COLO829 (cell line): ENCODE measurements at places on chromosomes 5 and 9.

DNA sequence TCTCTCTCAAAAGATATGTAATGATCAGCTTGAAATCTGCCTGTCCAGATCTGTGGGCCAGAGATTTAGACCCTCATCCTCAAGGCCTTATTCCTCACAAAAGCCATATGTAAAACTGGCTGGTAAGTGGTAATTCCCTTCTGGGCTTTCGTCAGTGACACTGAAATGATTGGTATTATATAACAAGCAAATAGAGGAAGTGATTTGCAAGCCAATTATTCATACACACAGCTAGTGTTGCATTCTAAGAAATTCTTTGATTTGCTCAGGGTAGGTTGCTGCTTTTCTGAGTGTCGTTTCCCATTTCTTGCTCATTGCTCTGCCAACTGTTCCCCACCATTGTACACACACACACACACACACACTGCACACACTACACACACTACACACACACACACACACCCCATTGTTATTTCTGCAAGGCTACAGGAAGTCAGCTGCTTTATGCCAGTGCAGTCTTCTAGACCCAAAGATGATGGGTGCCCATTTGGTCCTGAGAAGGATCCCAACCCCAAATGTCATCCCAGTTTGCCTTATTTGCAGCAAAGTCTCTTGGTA lies 76.8 kb downstream of the PRLR start:
- DNase-seq = no peak

- no peak for DNase-seq
These were observed 40.1 kb downstream of the NUP214 start for GRCh38 chr9:131165523-131165922.

DNA sequence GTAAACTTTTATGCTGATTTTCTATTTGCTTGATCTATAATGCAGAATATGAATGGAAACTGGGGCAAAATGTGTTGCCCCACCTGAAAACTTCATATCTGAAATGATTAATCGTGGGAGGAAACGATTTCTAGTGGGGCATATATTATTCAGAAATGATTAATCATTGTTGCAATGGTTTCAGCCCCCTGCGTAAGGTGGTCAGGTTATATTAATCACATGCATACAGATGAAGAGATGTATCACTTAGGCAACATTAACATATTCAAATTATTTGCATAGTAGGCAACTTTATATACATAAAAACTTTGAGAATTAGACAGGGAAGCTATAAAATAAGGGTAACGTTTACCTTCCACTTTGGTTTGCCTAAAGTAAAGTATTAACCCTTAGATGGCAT lies 49.8 kb downstream of the LSM11 start:
- DNase-seq = no peak

DNA sequence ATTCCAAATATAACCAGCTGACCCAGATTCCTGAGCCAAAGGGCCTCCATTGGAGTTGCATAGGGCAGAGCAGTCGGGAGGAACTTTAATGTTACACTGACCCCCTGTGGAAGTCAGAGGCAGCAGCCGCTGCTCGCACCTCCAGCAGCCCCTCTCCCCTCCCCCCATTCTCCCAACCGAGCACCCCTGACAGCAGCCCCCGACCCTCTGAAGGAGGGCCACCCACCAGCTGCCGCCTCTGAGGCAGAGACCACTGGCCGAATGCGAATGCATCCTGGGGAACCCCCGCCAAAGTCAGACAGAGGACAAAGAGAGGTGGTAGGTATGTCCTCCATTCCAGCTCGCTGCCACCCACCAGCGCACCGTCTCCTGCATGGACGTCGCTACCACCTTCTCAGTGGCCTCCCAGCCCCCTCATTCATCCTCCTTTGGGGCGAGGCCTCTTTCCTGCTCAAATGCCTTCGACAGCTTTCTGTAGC lies 231.0 kb downstream of the CDK5RAP2 start:
- peak; percentile 61 for DNase-seq

DNA sequence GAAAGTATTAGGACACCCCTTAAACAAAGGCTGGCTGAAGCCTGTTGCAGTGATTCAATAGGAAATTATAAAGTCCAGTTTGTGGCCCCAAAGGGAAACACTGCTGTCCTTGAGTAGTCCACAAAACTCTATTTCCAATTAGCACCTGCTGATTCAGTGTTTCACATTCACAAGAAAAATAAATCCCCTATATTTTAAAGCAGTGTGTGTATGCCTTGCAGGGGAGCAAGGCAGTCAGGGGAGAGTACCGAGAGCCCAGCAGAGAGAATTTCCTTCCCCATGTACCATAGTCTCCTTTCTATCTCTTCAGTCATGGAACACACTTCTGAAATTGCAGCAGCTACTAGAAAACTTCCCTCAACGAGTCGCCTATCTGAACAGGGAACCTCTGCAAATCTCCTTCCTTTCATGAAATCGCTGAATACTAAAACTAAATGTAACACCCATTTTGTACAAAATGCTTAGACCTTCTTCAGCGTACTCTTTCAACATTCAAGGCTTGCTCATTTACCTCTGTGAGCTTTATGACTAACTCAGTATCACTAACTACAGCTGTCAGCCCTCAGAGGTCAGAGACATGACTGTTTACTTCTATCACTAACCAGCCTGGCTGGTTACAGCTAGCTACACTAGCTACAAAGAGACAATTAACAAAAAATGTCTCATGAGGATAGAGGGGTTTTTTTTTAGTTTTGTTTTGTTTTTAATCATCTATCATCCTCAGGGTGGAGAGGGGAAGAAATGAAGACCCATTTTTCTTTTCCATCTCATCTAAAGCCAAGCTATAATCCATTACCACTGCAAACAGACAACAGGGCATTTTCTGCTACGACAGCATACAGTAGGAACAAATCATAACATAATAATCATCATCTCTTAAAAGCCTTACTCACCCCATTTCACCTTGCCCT lies 188.7 kb downstream of the EBF1 start:
- no peak for DNase-seq

DNA sequence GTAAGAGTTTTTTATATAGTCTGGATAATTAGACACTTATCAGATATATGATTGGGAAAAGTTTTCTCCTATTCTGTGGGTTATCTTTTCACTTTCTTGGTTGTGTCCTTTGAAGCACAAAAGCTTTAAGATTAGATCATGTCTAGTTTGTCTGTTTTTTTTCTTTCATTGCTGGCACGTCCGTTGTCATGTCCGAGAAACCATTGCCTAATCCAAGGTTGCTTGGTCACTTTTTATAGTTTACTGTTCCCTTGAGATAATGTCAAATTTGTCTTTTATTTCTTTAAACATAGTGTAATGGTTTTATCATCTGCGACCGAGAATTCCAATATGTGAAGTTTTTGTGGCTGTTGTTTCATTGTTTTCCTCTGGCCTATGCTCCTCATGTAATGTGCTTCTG lies 28.8 kb downstream of the GARNL3 start:
- DNase-seq = no peak

DNA sequence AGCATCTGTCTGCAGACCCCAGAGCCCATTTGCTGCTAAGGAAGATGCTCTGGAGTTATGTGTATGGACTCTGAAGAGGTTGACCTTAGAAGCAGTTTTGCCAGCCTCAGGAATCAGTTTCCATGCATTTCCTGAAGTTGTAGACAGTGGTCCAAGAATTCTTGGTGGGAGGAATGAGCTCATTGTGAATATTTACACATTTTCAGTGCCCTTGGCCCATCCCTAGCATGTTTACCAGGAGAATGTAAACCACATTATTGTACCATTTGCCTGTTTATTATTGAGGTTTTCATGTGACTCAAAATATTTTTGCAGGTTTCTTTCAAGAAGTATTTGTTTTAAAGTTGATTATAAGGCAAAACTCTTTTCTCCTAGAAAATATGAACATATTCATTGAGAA lies 93.8 kb downstream of the NXNL2 start:
- no peak for DNase-seq

DNA sequence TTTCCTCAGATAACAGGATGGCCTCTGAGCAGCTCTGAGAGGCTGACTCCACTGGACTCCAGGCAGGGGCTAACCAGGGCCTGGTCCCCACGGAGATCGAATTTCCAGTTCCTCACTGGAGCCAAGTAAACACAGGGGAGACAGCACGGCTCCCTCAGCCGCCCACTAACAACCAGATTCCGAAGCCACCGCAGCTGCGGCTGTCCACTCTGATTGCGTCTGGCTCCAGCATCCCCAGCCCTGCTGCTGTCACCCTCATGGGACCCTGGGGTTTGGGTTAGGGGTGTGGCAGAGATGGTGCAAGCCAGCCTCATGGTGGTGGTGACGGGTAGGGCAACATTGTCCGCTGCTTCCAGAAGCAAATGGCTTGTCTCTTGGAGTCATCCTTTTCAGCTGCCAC lies 172.6 kb downstream of the RGS3 start:
- no peak for DNase-seq

- DNase-seq = peak; percentile 6
These were observed 58.6 kb downstream of the VCAN start for GRCh38 chr5:83530193-83530592.

DNA sequence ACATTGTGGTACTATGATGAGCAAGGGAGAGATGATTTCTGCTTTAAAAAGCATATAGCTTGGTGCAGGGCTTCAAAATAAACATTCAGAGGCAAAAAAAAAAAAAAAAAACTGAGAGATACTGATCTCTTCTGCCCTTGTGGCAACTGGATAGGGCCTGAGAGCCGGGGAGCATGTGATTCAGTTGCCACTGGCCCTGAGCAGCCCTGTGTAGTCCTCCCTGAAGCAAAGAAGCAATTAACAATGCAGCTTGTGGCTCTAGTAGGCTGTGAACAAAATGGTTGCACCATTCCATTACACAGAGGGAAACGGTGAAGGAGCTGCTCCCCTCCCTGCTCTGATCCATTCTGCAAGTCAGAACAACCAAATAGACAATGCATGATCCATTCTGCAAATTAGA lies 347.5 kb upstream of the DAB2 start:
- DNase-seq = no peak

- no peak for DNase-seq
These were observed 44.4 kb downstream of the CAST start for GRCh38 chr5:96706433-96707111.

DNA sequence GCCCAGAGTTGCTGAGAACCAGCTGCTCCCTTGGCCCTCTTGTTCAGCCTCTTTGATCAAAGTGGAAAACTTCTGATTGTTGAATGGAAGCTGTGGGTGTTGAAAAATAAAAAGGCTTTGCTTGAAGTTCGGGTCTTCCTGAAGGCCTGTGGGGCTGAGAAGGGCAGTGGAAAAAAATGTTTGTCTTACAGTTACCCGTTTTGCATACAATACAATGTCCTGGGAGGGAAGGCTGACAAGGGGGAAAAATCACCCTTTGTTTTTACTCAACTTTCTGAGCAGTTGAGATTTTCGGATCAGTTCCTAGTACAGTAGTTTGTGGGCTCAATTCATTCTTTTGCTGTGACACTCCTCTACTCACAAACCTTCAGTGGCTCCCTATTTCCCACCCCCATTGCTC lies 2.1 kb upstream of the TNFSF8 start:
- no peak for DNase-seq

GRCh38 chr9:34477541-34477940 lies 18.9 kb downstream of the DNAI1 start:
- DNase-seq = no peak

- DNase-seq = no peak
These were observed 2.2 kb downstream of the HSPA5 start for GRCh38 chr9:125238915-125239446.

DNA sequence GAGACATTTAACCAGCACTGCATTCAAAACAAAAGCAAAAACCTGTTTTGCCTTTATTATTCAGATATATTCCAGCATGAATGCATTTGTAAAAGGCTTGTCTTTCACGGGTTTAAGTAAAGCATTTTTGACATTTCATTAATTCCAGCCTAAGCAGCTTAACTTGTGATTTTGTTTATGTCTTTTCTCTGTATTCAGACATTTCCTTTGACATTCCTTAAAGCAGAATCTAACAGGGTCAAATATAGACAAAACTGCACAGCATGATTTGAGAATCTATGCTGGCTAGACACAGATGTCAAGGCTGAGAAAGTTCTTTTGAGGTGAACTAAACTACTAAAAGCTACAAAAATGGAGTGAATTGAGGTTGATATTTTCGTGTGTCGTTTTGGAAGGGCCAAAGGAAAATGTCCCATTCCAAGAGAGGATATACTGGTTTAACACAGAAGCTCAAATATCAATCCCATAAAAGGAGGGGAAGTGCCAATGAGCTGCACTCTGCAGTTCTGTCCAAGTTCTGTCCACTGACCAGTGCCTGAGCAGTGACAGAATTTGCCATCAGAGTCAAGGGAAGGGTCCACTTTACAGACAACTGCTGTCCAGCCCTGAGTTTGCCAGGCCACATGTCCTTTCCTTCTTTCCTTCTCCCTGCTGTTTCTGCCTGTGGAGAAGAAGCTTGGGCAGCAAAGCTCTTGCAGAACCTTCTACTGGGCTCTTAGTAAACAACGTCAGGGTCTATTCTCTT lies 198.7 kb upstream of the KLF9 start:
- no peak for DNase-seq

DNA sequence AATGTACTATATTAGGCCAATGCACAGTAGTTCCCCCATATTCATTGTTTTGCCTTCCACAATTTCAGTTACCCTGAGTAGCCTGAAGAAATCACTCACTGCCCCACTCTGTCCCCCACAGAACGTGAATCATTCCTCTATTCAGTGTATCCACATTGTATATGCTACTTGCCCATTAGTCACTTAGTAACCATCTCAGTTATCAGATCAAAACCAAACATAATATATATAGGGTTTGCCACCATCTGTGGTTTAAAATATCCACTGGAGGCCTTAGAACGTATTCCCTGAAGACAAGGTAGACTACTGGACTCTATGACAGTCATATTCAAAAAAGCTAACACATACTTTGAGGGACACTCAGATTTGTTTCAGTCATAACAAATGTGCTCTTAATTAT lies 465.7 kb upstream of the RGMB start:
- no peak for DNase-seq

- no peak for DNase-seq
These were observed 17.7 kb upstream of the TMEM250 start for GRCh38 chr9:136136127-136136925.

- DNase-seq = no peak
These were observed 2.4 kb downstream of the CCL28 start for GRCh38 chr5:43409809-43410271.

GRCh38 chr9:14310311-14310710 lies 3.6 kb downstream of the NFIB start:
- no peak for DNase-seq
